ENCODE measurements at places on chromosomes 11 and 22.
A peak's percentile ranks its signal among the peaks of the same experiment; 100 is the strongest.

GRCh38 chr11:33773404-33773986 is 825 bp downstream of the FBXO3 start:
- no peak for DNase-seq

GRCh38 chr11:567629-568292 is 7.0 kb downstream of the RASSF7 start:
- no peak for DNase-seq

DNA sequence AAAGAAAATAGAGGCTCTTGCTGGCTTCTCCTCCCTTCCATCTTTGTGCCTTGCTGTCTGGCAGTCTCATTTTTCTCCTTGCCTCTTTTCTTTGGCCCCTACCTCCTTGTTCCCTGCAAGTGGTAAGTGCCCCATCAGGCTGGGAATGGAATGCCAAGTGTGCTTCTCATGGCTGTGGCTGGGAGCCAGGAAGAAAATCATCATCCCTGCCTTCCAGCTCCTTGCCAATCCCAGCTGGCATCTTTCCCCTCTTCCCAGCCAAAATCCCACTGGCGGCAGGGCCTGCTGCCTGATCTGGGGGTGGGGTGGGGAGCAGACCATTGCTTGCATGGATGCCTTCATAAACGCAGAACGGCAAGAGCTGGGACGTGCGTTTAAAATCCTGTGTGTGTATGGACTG is 27.0 kb upstream of the SLC25A18 start:
- DNase-seq = no peak

- no peak for DNase-seq
Measured at GRCh38 chr22:43526946-43527345, 115.1 kb downstream of the MPPED1 start.

DNA sequence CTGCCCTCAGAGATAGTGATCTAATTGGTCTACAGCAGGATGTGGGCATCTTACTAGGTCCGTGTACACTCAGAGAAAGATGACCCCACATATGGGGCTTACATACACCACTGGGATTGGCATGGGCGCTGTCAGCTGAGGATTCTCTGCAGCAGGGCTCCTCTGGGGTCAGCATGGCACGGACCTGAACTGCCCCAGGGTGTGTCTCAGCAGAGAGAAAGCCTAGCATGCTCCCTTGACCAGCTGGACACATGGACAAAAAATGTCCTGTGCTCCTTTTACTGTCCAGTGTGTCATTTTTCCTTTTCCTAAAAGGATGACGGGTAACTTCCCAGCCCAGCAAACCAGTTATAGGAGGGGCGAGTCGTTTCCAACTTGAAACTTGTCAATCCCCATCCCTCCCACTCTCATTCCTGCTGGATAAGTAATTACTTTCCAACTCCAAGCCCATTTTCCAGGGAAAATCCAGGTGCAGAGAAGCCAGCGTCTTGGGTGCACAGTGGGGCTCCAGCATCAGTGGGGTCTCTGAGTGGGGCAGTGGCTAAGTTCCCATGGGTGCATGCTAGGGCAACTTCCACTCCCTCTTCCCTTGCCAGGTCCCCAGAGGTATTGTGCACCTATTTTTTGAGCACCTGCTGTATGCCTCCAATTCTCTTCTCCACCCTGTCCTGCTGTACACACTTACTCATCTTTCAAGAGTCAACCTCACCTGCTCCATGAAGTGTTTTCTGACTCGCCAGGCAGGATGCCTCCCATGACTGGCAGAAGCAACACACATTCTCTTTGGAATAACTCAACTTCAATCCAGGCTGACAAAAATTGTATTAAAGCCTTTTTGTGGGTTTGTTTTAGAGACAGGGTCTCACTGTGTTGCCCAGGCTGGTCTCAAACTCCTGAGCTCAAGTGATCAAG is 5.0 kb downstream of the VSTM5 start:
- DNase-seq = no peak

- no peak for DNase-seq
Measured at GRCh38 chr11:69243496-69244200, 50.3 kb upstream of the MYEOV start.

GRCh38 chr22:48477031-48477721 is 1350.5 kb downstream of the BRD1 start:
- no peak for DNase-seq

DNA sequence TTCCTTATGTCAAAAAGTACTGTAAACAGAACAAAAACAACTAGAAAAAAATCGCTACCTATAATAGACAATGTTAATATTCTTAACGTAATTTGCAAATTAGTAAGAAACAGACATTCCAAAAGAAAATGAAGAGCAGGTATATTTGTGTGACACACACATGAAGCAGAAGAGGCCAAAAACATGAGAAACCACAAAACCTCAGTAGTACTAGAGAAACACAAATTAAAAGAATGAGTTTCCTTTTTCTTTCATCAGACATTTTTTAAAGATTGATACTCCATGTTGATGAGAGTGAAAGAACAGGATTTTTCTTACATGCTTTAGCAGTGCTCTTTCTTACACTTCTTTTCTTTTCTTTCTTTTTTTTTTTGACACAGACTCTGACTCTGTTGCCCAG is 34.2 kb upstream of the PCF11 start:
- DNase-seq = no peak

DNA sequence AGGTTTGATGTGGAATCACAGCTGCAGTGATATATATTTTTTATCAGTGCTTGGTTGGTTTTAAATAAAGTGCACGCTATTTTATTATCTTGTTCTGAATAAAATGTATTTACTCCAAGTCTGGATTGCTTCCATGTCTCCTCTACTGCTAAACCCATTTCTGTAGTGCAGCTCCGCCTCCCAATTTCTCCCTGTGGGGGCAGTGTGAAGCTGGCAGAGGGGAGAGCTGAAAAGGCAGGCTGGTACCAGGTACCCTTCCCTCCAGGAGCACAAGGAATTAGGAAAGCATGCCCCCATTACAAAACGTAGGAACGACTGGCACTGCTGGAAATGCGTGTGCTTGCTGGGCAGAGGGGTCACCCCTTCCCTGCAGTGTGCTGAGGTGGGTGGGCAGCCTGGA is 934 bp upstream of the TMEM132A start:
- DNase-seq = no peak

- no peak for DNase-seq
Measured at GRCh38 chr11:126461096-126461440, 105.6 kb downstream of the ST3GAL4 start.

DNA sequence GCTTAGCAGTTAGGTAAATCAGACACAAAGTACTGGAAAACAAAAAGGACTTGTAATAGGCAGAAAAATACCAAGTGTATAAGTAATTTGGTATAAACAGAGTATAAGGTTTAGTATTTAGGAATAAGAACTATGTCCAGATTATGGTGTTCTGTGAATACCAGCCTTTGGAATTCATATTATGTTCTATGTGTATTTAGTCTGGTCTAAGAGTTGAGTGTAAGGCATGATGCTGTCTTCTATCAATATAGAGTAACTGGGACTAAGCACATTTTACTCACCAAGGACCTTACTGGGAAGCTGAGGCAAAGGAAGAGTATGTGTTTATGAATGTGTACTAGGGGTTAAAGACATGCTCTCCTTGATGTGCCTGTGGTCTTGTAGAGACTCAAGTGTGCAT is 9.5 kb downstream of the SDHD start:
- no peak for DNase-seq

DNA sequence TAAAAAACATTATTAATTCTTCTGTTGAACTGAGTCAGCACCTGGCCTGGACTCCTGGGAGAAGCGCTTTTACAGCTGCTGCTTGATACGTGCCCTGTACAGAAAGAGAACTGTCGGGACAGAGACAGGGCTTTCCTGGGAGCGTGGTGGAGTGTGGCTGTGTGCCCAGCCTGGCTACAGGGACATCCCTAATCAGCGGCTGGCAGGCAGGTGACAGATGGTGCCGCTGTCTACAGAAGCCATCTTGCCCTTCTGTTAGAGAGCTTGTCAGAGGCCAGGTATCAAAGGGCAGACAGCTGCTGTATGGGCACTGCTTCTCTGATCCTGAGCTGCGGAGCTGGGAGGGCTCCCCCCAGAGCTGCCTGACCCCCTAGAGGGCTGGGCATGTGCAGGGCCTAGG is 361.8 kb downstream of the TENM4 start:
- DNase-seq = no peak

DNA sequence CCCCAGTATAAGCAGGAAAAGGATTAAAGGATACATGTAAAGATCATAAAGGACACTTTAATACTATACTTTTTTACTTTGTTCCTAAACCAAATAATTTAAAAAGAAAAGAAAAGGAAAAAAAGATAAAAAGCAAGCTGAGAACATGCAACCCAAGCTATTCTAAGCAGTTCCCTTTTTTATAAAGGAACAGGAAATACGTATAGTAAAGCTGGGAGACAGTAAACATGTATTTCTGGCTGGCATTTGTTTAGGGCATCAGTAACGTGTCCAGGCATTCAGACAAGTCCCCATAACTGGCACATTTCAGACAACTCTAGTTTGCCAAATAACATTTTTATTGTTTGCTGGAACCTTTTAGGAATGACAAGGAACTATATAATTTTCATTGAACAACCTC is 24.9 kb downstream of the BCO2 start:
- DNase-seq = no peak

DNA sequence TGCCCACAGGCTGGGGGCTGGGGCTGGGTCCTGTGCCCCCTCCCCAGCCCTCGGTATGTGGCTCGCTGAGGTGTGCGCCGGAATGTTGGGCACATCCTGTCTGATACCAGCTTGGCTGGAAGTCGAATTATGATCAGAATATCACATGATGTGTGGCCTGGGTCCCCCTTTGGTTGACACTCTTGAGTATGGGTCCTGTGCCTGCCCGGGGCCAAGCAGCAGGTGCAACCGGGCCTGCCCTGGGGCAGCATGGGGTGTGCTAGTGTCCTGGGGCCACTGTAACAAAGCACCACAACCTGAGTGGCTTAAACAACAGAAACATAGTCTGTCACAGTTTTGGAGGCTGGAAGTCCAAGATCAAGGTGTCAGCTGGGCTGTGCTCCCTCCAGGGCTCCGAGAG is 52.7 kb downstream of the PARVB start:
- DNase-seq = no peak

DNA sequence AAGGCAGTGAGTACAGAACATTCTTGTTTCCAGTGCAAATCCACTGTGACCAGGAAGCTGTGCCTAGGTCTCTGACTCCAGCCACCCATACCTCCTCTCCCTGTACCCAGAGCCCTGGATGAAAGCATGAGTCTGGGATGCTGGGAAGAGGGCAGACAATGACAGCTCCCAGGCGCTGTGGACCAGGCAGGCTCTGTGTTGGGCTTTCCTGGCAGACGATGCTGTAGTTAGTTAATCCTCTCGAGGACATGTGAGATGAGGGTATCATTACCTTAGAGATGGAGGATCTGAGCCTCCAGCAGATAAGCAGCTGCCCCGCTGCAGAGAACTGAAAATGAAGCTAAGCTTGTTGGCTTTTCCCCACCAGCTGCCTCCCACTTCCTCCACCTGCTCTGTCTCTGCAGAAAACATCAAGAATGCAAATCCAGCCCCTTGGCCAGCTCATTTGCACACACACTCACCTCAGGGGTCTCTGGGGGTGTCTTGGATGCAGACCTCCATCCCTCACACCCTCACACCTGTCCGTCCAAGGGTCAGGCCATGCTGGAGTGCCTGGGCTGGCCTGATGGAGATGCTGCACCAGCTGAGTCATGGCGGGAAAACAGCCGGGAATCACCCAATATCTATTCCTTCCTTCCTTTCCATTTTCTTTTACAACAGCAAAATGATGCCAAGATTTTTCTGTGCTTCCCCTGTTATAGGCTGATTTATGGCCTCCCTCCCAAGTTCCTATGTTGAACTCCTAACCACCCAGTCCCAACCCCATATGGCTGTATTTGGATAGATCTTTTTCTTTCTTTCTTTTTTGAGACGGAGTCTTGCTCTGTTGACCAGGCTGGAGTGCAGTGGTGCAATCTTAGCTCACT is 94.9 kb upstream of the SEPTIN5 start:
- DNase-seq = no peak

GRCh38 chr22:49951986-49952896 is 8.3 kb upstream of the PIM3 start:
- no peak for DNase-seq

GRCh38 chr11:110527146-110527545 is 97.4 kb downstream of the FDX1 start:
- DNase-seq = peak; percentile 68

GRCh38 chr11:75325713-75326438 is 25.6 kb downstream of the ARRB1 start:
- no peak for DNase-seq

GRCh38 chr11:76830639-76831327 is 29.9 kb upstream of the ACER3 start:
- no peak for DNase-seq

DNA sequence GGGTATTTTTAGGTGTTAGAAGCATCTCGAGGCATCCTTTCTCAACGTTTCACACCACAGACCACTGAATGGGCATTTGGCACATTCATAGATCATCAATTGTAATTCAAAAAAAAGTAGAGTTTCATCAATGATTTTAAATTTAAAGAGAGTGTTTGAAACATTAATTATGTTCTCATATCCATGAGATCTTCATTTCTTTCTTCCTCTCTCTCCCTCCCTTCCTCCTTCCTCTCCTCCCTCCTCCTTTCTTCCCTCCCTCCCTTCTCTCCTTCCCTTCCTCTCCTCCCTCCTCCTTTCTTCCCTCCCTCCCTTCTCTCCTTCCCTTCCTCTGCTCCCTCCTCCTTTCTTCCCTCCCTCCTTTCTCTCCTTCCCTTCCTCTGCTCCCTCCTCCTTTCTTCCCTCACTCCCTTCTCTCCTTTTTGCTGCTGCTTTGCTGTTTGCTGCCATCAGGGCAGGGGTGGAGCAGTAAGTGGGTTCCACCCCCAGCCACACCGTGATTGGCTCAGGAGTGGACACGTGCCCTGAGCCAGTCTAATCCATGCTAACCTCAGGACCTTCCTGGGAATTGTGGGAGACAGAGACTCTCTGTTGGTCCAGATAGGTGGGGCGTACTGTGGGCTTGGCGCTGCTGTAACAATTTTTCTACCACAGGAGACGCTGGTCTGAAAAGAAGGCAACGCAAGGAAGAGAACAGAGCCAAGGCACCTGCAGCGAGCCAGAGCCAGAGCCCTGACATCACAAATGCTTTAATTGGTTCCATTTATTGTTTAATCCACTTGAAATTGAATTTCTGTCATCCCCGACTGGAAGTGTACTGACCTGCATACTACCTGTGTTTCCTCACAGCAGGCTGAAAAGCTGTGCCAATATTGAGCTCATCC is 33.7 kb upstream of the APOBEC3A start:
- DNase-seq = peak; percentile 44

- DNase-seq = no peak
Measured at GRCh38 chr22:39289975-39290720, 29.3 kb downstream of the RPL3 start.

DNA sequence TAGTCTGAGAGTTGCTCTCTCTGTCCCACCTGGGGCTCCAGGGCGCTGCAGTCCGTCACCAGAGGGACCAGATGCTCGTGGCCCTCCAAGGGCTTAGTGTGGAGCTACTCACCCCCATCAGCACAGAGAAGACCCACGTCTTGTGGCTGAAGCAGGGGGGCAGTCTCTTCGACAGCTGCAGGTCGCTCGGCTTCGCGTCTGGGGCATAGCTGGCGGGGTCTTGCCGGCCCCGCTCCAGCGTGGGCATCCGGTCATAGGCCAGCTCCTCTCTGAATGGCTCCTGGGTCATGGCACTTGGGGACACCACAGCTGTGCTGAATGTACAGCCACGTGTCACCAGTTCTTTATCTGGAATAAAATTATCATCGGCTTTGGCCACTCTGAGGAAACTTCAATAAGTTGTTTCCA is 608 bp downstream of the MLC1 start:
- no peak for DNase-seq
